Activated T-cell treated with anti-CD3 and anti-CD28 coated beads, Interleukin-2, amount 50 U/mL, for 4 hours (primary cell): ENCODE measurements at places on chromosomes 12 and 14. TPM values are rescaled to one million over a fixed set of nuclear protein-coding genes. Genes with fewer than 3 reads are reported as not detected.

RNF212B gene
- total RNA-seq = not detected

ACSS3 gene
- not detected for total RNA-seq

PTPRR gene
- total RNA-seq = not detected

TPPP2 gene
- total RNA-seq = not detected

KRT7 gene
- 1.5 TPM for total RNA-seq
